Stimulated activated CD4-positive, alpha-beta T cell treated with anti-CD3 and anti-CD28 coated beads, Interleukin-1b, Interleukin-23, amount 100 ng/mL, for 1 hour (primary cell): ENCODE measurements at places on chromosomes 12 and 14.

DNA sequence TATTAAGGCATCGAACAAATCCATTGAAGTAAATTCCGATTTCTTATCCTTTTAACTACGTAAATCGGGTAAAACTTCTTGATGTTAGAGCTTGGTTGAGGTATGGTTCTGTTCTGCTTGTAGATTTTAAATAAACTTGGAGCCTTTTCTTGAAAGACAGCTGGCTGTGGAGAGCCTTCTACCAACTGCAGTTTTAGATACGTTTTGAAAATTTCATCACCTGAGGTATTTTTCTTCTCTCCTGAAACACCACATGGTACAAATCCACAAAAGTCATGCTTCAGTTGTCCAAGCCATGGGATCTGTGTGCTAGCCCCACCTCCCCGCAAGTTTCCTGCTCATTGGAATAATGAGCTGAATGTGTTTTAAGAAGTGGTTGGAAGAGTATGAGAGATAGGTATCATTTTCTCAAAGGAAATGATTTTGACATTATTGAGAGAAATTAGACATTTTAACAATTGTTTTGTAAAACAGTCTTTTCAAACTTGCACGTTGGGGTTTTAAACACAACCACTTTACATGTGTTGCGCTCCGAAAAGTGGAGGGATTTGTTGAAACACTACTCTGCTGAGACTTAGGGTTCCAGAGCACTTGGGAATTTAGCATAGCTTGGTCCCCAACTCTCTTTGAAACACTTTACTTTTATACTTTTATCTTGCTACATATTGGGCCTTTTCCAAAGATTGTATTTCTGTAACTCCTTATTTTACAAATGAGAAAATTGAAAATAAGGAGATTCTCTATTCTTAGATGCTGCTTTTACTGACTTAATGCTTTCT lies 1.4 kb downstream of the PPM1A start:
- no peak for DNase-seq

- DNase-seq = no peak
Observed at GRCh38 chr14:23141706-23142444, 22.8 kb upstream of the CEBPE start.

GRCh38 chr12:31019976-31020375 lies 53.7 kb upstream of the DDX11 start:
- DNase-seq = no peak

DNA sequence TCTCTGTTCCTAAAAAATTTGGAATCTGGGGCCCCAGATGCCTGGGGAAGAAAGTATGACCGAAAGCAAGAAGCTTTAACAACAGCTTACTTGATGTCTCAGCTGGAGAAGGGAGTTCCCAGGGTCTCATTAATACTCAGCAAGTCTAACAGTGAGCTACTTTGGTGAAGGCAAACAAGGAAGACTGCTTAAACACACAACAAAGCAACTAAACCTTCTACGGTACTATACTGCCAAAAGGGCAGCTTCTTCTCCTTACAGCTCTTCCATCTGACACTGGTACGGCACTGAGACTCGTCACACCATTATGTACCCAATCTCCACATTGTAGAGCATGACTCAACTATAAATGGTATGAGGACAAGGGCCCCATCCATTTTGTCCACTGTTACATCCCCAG lies 213.0 kb downstream of the MED13L start:
- no peak for DNase-seq

- DNase-seq = no peak
Observed at GRCh38 chr12:68474467-68475204, 136.1 kb upstream of the RAP1B start.

GRCh38 chr12:88579161-88579517 lies 1.1 kb downstream of the KITLG start:
- DNase-seq = no peak

- DNase-seq = no peak
Observed at GRCh38 chr12:12946686-12947355, 5.1 kb downstream of the GPRC5D start.

DNA sequence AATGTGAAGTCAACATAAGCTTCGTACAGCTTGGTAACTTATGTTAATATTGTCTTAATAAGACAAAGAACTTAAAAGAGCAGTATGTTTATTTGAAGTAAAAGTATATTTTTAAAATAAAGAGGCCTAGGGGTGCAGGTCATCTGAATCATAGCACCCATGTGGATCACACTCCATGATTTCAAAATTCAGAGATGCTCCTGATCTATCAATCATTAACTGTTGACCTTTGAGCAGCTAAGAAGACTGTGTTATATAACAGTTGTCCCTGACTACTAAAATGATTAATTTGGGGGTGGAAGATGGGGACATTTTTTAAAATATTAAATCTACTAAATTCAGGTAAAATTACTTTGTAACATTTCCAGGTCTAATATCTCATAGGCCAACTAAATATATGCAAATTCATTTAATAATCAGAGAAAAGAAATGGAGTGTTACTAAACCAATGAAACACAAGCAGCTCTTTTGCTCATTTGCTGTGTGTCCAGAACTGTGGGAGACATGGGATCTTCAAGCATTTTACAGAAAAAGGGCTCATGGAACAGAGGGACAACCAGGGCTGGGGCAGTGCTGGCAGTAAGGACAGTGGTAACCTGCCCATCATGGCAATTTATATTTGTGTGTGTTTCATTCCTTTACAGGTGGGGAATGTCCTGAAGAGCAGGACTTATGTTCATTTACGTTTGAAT lies 120.7 kb upstream of the PCED1B start:
- no peak for DNase-seq

- DNase-seq = no peak
Observed at GRCh38 chr12:55057481-55057880, 37.7 kb downstream of the NEUROD4 start.

- DNase-seq = no peak
Observed at GRCh38 chr14:90087433-90087832, 25.6 kb downstream of the KCNK13 start.

- DNase-seq = no peak
Observed at GRCh38 chr12:62931477-62931876, 3.5 kb downstream of the PPM1H start.

GRCh38 chr12:62194616-62195015 lies 65.6 kb upstream of the USP15 start:
- no peak for DNase-seq

DNA sequence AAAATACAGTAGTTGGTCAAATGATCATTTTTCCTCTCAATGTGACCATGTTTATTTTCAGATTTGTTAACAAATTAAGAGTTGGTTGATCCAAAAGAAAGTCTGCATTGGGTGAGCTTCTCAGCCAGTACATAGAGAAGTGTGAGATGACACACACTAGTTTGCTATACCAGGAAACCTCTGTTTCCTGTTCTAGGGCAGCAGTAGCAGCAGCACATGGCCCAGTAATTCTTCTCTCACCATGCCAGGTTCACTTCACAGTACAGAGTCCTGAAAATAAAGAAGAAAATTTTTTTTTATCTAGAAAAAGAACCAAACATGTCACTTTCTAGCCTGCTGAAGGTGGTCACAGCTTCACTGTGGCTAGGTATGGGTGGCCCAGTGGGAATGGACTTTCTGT lies 250.2 kb upstream of the OR4E1 start:
- no peak for DNase-seq

DNA sequence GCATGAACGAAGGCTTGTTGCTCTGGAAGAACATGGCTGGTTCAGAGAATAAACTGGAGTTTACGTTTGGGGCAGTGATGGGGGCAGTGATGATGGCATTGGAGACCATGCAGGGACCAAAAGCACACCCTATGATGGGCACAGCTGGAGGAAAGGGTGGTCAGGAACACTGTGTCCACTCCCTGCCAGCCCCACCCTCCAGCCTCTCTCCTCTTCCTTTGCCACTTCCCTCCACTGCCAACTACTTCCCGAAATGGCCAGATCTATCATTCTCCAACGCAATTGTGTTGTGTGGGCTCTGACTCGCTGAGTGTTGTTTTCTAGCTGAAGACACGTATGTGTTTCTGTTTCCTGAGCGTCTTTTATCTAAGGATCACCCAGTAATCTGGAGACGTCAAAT lies 39.3 kb upstream of the GSG1 start:
- DNase-seq = no peak

GRCh38 chr12:117485984-117486839 lies 124.8 kb upstream of the NOS1 start:
- no peak for DNase-seq

DNA sequence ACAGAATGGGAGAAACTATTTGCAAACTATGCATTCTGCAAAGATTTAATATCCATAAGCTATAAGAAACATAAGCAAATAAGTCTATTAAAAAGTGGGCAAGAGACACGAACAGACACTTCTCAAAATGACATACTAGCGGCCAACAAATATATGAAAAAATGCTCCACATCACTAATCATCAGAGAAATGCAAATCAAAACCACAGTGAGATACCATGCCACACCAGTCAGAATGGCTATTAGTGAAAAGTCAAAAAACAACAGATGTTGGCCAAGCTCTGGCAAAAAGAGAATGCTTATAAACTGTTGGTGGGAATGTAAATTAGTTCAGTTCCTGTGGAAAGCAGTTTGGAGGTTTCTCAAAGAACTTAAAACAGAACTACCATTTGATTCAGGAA lies 121.3 kb downstream of the KCNMB4 start:
- DNase-seq = no peak

DNA sequence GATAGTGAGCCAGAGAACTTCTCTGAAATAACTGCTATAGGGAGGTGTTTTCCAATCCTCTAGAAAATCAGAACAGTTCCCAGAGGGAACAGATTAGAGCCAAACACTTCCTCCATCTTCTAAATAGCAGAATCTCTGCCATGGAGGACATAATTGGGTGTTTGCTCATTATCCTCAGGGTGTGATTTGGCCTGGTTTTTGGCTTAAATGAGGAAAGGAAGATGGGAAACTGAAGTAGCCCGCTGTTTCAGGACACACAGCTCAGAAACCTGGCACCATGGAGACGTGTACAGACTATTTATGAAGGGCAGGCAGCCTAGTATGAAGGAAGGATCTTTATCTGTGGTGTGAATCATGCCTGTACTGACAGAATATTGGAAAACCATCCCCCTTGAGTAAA lies 231.7 kb upstream of the PRKD1 start:
- DNase-seq = no peak

GRCh38 chr14:37844614-37845013 lies 249.2 kb downstream of the TTC6 start:
- DNase-seq = no peak

- no peak for DNase-seq
Observed at GRCh38 chr12:130715150-130715997, 725 bp downstream of the RIMBP2 start.

GRCh38 chr14:29035134-29035533 lies 268.5 kb downstream of the FOXG1 start:
- DNase-seq = no peak

DNA sequence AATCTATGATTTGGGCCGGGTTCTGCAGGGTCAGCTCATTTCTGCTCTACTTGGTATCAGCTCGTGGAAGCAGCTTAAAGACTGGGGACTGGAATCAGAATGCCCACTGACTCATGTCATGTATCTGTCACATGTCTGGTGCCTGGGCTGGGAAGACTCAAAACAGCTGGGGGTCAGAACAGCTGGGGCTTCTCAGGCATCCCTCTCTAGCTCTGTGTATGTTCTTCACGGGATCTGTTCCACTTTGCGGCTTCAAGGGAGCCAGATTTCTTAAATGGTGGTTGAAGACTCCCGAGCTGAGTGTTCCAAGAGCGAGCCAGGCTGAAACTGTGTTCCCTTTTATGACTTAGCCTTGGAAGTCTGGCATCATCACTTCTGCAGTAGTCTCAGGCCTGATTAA lies 11.9 kb downstream of the AEBP2 start:
- DNase-seq = no peak

GRCh38 chr12:27906127-27906500 lies 66.4 kb downstream of the PTHLH start:
- DNase-seq = no peak

DNA sequence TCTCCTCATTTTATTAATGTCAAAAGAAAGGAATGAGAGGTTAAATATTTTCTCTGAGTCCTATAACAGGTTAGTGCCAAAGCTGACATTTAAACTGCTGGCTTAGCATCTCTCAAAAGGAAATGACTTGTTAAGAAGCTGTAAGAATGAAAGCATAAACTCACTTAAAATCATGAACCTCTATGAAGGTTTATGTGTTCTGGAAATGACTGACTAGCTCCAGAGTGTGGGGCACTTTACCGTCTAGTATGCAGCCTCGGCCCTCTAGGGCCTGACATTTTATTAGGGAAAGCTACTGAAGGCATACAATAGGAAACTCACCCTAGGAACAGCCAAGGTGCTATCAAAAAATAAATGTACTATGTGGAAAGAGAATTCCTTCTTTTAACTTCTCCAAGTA lies 35.1 kb downstream of the SPX start:
- DNase-seq = no peak

DNA sequence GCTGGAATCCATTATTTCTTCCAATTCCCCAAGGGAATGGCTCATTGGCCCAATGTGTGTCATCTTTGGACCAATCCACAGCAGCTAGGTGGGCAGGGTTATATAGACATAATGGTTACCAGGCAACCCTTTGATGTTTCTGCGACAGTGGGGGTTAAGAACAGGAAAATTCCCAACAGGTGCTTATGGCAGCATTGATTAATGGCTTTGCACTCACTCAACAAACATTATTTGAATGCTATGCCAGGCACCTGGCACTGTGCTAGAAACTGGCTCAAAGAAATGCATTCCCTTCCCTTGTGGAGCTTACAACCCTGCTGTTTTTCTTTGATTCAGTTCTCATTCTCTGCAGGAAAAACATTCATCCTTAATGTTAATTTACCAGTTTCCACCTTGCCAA lies 1221.0 kb downstream of the AACS start:
- DNase-seq = no peak

- DNase-seq = no peak
Observed at GRCh38 chr12:100576331-100577036, 3.0 kb downstream of the GAS2L3 start.

DNA sequence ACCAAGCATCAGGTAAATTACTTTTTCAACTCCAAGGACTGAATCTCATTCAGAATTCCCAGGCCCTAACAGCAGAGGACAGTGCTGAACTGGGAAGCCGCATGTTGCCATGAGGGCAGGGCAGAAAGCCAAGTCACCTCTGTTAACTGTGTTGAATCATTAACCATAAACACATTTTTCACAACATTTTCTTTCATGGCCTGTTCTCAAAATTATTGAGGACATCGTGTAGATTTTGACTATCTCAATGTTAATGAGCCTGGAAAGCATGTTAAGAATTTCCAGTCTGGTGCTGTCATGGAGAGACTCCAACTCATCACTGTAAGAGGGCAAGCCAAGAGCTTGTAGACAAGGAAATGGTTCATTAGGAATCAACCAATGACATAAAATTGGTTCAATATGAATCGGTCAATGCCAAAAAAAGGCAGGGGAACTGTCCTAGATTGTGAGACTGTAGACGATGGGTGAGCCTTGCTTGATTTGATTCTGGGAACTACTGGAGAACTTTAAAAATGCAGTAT lies 33.7 kb downstream of the CPM start:
- DNase-seq = no peak

GRCh38 chr12:116306506-116306905 lies 29.0 kb upstream of the MED13L start:
- DNase-seq = no peak
